ENCODE measurements at places on chromosomes 12 and 14.

DNA sequence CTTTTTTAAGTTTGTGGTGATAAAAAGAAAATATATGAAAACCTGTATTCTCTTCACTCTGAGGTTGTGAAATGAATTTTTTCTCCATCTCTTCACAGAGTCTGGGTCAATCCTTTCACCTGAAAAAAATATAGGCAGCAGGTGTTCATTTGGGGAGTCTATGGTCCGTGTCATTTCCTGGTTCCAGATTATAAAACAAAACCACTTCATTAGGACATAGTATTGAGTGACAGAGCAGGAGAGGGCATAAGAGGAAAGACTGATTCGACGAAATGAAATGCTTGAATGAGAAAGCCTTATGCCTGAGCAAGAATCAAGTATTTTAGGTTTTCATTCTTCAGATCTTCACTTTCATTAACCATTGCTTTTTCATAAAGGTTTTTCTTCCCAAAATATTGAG, 51.8 kb upstream of the NUAK1 start:
- no peak for DNase-seq

GRCh38 chr14:97095269-97095668, 298.1 kb downstream of the VRK1 start:
- DNase-seq = no peak

DNA sequence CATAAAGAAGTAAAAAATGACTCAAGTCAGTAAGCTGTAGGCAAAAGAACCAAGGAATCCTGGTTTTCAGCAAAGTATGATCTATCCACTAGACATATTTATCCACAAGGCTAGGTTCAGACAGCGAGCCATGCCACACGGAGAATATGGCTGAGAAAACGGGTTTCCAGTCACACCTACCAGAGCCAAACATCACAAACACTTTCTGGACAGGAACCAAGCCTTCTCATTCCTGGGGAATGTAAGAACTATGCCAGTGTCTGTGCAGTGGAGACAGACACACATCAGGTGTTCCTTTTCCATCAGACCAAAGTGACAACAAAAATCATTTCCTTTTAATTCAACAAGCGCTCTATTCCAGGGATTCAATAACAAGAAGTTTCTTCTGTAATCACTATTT, 41.1 kb downstream of the AREL1 start:
- DNase-seq = no peak

- no peak for DNase-seq
Measured at GRCh38 chr14:72464226-72464625, 429.7 kb downstream of the DPF3 start.

- DNase-seq = no peak
Measured at GRCh38 chr12:66269757-66270383, 32.4 kb upstream of the HELB start.

- no peak for DNase-seq
Measured at GRCh38 chr12:2284857-2285256, 232.1 kb downstream of the CACNA1C start.

DNA sequence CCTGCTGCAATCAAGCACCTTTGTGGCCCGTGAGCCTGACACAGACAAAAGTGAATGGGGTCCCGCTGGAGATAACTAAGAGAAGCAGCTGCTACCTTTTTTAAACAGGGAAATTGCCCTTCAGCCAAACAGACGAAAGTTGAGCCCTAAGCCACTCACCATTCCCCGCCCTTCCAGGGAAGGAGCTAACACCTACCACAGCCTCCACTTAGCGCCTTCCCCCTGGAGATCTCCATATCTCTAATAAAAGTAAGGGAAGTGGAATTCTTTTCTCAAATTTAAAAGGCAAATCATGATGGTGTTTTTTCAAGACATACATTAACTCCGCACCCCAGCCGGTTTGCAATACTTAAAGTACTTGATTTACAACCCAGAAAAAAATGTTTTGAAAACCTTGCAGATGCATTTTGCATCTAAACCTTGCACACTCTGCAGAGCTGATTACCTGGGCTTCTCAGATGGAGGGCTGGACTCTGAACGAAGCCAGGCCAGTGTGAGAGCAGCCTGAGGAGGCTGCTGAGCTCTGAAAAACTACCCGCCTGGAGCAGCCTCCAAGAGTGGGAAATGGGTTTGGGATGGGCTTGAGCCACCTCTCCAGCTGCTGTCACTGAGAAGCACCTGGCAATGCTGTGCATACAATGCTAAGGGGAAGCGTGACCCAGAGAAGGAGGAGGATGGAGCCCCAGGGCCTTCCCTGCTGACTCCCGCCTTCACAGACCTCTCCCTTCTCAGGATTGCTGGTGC, 10.0 kb downstream of the NUAK1 start:
- no peak for DNase-seq

DNA sequence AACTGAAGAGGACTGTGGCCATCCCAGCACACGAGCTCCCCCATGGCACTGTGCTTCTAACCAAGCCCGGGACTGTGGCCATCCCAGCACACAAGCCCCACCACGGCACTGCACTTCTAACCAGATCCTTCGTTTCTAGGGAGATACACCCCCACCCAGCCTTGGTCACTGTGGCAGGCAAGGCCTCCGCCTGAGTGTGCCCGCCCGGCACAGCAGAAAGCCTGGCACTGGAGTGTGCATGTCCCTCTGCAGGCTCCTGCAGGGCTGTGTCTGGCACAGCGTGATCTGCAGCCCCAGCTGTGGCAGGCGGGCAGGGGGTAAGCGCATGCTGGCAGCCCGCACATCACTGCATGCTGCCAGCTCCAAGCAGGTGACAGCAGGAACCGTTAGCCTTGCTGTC, 49.8 kb downstream of the CCDC85C start:
- no peak for DNase-seq

GRCh38 chr14:99806836-99807235, 13.6 kb downstream of the EML1 start:
- DNase-seq = no peak

GRCh38 chr12:105659355-105660075, 329.0 kb downstream of the C12orf75 start:
- no peak for DNase-seq

GRCh38 chr14:49508124-49508523, 78.1 kb downstream of the RPS29 start:
- DNase-seq = no peak

DNA sequence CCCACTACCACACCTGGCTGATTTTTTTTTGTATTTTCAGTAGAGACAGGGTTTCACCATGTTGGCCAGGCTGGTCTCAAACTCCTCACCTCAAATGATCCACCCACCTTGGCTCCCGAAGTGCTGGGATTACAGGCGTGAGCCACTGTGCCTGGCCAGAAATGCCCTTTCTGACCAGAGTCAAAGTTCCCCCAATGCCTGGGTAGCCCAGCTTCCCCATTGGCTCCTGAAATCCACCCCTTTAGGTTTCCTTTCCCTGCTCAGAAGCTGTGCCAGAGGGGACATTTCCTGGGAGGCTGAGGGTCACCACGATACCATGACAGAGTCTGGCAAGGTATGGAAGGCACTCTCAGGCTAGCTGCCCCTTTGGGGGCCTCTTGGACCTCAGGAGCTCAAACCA, 3.5 kb downstream of the GSTZ1 start:
- DNase-seq = no peak

- no peak for DNase-seq
Measured at GRCh38 chr12:120485961-120486881, 9.7 kb upstream of the DYNLL1 start.

DNA sequence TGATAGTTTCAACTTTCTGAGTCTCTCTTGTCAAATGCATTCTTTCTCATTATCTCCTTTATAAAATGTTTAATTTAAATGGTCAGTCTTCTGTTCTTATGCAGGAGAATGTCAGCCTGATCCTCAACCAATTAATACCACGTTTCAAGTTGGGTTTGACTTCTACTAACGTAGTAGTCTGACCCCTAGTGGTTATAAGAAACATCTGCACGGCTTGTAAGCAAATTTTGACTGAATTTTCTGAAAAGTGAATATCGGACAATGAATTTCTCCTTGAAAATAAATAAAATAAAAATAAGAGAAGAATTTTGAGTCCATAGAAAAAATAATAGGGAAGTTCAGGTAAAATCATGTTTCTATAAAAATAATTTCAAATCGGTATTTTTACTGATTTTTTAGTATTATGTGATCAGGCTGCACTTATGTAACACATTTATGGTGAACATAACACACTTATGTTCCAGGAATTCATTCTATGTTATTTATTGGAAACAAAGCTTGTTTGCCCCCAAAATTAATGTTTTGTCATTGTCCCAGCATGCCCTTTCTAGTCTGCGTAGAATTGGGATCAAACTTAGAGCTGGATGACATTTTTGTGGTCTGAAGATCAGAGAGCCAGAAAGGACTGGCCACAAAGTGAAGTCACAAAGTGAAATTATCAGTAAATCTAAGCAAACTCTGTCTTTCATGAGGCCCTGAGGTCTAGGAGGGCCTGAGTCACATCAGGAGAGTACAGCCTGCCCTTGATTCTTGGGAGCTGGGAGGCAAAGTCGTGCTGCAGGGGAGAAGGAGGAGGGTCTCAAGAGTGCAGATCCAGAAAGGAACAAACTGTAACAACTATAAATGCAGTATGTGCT, 101.2 kb upstream of the STXBP6 start:
- no peak for DNase-seq

GRCh38 chr12:93812626-93813025, 135.5 kb downstream of the CRADD start:
- no peak for DNase-seq

DNA sequence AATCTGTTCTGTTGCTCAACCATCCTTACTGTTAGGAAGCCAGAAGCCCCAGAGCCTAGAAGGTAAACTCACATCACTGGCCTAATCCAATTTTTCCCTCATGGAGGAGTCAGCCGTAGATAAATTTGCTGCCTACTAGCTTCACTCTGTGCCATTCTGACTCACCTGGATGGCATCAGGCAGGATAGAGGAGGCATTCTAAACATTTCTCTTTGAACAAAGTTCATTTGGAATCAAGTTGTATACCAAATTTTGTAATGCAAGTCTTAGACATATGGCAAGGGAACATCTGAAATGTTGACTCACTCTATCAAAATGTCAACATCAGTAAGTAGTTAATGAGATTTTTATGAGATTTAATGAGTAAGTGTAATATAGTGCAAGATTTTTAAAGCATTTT, 13.6 kb upstream of the TBC1D30 start:
- DNase-seq = no peak
